ENCODE measurements at places on chromosomes 2 and 18.

DNA sequence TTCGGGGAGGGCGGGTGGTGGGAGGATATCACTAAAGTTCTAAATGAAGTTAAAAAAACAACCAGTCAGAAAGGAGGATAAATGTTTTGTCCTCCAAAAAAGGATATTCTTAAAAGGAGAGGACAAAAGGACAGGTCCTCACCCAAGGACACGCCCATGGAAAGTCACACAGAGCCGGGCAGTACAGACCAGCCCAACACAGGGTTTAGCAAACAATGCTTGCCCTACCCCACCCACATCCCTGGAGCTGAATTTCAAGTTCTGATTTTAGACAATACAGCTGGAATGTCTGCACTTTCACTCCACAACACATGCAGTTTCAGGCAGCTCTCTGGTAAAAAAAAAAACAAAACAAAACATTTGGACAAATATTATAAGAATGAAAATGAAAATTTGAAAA lies 67.9 kb downstream of the SLC9A4 start:
- DNase-seq: no peak

GRCh38 chr2:118032169-118033013 lies 18.5 kb upstream of the CCDC93 start:
- peak; percentile 49 for DNase-seq

- no peak for DNase-seq
Observed at GRCh38 chr2:11310212-11310611, 34.2 kb downstream of the ROCK2 start.

GRCh38 chr2:73054980-73055379 lies 16.5 kb downstream of the SFXN5 start:
- DNase-seq: no peak

DNA sequence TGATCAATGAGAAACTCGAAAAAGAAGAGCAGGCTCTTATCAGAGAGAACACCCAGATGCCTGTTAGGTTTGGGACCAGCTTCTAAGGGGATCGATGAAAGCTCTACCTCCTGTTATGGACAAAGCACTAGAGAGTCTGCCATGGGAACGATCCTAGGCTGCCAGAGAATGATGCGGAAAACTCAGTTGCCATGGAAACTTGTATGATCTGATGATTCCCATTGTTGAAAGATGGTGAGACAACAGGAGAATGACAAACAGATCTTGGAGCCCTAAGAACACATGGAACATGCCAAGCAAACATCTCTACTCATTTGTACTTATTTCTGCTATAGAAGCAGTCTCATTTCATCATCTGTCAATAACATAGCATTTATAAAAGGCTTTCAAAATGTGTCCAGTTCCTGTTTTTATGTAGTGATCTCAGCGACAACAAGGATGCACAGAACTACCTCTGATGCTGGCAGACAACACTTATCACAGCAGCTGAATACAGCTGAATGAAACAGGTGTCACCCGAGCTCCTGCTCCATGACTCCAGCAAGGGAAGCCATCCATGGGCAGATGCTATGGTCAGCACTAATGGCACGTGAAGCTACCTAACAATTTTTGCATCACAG lies 59.6 kb downstream of the NCKAP5 start:
- no peak for DNase-seq

DNA sequence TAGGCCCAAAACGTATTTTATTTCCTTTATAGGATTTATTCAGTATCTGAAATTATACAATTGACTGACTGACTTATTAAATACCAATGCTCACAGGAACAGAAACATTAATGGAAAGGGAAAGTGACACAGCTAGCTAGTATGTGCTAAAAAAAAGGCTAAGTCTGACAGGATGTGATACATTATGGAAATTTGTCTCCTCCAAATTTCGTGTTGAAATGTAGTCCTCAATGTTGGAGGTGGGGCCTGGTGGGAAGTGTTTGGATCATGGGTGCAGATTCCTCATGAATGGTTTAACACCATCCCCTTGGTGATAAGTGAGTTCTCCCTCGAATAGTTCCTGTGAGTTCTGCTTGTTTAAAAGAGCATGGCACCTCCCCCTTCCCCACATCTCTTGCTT lies 70.6 kb upstream of the WDR75 start:
- no peak for DNase-seq

DNA sequence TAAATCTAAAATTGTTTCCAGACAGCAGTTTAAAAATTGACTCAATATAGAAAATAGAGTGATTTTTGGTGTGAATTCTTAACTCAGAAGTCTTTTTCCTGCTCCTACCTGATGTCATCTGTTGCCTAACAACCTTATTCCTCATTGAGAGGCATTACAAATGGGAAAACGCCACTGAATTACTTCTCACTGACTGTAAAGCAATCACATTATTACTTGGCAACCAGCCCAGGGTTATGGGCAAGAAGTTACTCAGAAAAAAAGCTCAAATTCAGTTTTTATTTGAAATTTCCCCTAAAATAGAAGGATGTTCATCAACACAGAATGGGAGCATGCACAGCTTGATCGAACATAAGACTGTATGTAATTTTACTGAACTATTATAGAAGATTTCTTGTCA lies 201.8 kb upstream of the GULP1 start:
- no peak for DNase-seq

Measured in OCI-M1 (cell line).